ENCODE measurements at places on chromosomes 5 and 9.

DNA sequence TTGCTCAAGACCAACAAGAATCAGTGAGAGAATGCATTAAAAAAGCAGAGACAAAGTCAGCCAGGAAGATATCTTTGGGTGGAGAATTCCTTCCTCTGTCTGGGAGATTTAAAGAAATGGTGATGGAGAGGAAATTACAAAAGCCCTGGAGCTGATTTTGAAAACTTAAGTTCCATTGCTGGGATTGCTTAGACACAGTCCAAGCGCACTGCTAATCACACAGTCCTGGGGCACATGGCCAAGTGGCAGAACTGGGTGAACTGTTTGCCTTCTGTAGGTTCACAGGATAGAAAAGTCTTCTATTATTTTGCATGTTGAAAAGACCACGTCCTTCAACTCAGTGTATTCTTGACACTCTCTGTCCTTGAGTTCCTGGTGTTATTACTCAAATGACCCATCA lies 284.9 kb upstream of the FBXL7 start:
- no peak for DNase-seq

- no peak for DNase-seq
Observed at GRCh38 chr9:134285215-134285845, 40.9 kb upstream of the RXRA start.

GRCh38 chr9:19940811-19941535 lies 152.1 kb upstream of the SLC24A2 start:
- DNase-seq = no peak

DNA sequence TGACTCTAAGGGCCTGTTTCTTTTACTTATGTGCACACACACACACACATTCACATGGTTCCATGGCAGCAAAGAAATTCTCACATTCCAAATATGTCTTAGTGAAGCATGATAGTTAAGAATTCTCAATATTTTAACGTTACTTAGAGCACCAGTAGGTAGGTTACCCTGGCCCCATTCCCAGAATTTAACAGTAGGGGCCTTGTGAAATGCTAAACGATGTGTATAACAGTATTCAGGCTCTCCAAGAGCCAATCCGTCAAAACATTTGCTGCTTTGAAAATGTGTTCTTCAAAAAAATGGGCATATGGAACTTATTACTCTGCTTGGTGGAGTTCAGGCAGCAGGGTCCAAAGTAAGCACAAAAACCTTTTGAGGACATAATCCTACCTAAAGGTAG lies 93.7 kb upstream of the DAB2 start:
- DNase-seq = no peak

- no peak for DNase-seq
Observed at GRCh38 chr5:53453898-53454718, 26.3 kb upstream of the FST start.

DNA sequence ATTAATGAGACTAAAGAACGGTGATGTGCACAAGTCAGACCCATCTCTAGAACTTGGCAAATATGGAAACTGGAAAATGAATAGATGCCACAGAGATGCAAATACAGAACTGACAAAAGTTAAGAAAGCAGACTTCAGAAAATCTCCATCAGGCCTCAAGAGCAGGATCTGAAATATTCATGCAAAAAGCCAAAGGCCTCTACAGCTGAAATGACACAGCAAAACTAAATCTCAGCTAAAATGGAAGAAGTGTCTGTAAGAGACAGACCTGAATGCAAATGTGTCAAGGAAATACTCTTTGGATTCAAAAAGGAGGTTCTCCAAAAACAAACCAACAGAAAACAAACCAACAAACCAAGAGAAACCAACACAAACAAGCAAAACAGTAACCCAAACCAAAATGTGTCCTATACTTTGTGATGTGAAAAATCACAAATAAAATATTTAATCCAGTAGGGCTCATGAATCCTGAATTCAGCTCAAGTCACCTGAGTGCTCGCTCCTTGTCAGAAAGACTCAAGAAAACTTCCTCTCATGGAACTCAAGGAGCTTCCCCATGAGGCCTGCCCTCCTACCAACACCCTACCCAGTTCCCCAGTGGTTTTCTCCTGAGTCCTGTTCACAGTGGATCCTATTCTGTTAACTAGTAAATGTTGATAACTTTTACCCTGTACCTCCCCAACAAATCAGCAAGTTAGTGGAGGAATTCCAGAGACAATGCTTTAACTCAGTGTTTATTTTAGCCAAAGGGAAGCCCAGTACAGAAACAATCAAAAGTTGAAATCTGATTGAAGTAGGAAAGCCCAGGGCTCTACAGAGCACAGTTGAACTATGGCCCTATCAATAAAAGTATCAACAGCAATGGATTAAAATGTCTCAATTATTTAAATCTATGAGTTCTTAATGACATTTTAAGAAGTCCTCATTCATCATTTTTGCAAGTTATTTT lies 14.6 kb downstream of the MRPS27 start:
- no peak for DNase-seq

DNA sequence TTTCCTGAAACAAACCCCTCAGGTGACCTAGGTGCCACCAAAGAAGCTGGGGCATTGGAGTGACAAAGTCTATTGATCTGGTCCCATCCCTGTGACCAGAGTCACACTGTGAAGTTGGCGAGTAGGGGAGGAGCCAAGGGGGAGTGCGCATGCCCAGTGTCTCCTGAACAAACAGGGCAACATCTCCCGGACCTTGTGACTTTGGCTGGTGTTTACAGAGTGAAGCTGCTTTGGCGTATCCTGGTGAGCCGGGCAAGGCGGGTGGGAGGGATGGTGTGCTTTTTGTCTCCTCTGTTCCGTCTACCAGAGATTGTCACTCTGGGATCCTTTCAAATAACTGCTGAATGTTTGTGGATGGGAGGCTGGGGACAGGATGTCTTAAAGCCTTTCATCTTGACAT lies 204.5 kb downstream of the HSPA4 start:
- peak; percentile 57 for DNase-seq

DNA sequence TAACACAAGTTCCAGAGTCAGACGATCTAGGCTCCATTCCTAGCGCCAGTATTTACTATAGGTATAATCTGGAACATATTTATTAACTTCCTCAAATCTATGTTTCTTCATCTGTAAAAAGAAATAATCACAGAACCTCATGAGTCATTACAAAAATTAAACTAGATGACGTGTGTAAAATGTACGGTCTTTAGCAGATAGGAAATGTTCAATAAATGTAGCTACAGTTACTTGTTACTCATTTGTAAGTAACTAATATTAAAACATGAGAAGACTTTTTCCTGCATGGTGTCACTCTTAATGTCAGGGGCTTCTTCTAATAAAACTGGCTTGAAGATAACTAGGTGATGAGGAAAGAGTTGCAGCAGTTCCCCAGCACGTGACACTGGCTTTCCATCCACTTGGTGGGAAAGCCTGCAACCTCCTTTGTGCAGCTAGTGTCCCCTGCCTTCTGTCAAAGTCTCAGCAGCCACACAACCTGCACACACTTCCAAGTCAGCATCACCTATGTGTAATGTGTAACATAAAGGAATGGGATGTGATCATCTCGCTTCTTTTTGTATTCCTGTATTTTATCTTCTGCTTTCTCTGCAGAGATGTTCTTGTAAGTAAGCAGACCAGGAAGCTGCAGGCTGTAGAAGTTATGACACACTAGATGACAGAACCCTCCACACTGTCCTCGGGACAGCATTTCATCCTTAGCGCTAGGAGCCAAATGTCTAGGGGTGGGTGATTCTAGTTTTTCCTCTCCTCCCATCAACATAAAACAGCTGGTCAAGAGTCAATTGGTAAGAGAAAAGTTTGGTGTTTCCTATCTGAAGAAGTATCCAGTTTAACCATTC lies 1.8 kb upstream of the JAKMIP2 start:
- DNase-seq = no peak

DNA sequence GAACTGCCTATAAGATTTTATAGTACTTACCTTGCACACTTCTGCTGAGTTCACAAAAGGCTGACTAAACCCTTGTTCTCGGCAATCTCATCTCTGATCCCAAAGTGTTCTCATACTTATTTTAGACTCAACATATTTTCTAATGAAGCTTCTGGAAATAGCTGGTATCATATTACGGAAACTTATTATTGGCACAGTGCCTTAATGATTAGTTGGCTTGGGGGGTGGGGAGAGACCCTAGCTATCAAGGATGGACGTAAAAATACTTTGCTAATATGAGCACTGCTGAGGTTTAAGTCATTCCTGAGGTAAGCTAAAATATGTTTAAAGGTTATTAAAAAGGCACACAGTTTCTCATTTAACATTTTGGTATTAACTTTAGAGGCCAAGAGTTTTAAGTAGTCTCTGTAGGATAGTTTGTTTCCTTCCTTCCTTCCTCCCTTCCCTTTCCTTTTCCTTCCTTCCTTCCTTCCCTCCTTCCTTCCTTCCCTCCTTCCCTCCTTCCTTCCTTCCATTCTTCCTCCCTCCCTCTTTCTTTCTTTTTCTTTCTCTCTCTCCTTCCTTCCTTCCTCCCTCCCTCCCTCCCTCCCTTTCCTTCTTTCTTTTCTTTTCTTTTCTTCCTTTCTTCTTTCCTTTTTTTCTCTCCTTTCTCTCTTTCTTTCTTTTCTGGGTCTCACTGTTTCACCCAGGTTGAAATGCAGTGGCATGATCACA lies 31.5 kb downstream of the ZSWIM6 start:
- no peak for DNase-seq

GRCh38 chr5:82164176-82164976 lies 113.8 kb downstream of the RPS23 start:
- peak; percentile 32 for DNase-seq

DNA sequence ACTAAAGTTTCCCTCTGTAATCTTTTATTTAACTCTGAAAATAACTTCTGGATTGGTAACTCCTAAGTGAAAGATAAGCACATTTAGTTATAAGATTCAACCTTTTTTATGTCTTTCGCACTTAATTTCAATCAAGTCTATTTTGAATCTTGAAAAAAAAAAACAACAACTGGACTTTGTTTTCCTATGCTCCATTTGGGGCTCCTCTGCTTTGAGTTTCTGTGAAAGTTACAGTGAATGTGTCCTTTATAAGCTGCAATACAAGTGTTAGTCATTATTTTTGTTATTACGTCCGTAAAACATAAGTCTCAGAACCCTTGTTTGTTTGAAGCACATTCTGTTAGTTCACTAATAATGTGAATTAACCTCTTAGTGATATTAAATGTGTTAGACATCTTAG lies 276.8 kb downstream of the ADAMTS6 start:
- no peak for DNase-seq

DNA sequence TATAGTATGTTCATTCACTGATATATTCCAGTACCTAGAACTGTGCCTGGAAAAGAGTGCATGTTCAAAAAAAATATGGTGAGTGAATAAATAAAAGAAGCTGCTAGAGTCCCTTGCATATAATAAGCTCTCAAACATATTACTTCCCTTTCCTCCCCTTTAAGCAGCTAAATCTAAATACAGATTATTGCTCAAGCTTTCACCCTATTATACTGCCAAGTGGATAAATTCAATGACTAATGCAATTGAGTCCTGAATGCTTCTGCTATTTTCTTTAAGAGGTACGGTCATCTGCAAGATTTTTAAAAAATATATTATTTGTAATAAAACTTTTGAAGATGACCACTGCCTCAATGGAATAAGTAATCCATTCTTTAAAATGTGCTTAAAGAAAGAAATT lies 248.4 kb downstream of the PLK2 start:
- DNase-seq = no peak

DNA sequence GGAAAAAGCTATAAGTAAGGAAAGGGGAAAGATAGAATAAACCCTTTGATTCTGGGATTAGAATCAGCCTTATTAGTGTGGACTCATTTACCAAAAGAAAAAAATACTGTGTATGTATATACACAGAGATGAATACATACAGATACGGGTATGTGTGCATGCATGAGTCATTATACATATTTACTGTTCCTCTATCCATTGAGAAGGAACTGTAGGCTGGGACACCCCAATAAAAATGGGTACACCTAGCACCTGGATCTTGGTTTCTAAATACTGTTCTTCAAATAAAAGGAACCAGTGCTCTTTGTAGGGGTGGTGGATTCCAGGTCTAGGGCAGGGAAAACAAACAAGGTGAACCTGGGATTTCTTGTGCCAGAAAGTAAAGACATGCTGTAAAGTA lies 48.3 kb downstream of the WHRN start:
- DNase-seq = no peak

DNA sequence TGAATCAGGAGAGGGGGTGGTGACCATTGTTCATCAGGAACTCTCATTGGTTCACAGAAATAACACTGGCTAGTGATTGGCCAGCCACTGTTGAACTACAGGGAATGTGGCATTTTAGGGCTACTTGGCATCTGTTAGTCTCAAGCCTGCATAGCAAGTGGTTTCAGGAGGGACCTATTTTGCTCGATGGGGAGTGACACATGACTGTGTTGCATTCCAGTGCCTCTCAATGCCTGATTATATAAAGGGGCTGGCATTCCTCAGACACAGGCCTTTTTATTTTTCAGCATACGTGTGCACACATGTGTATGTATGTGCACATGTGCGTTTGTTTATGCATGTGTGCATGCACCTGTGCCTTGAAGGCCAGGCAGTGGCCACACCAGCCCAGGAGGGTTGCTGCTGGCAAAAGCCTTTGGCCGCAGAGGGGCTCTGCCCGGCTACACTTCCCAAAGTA lies 23.2 kb downstream of the FGD3 start:
- no peak for DNase-seq

GRCh38 chr9:8570776-8571175 lies 771.2 kb upstream of the DMAC1 start:
- DNase-seq = peak; percentile 21

- no peak for DNase-seq
Observed at GRCh38 chr9:20300430-20301115, 321.7 kb downstream of the MLLT3 start.

GRCh38 chr5:107515521-107516080 lies 155.1 kb downstream of the EFNA5 start:
- no peak for DNase-seq

DNA sequence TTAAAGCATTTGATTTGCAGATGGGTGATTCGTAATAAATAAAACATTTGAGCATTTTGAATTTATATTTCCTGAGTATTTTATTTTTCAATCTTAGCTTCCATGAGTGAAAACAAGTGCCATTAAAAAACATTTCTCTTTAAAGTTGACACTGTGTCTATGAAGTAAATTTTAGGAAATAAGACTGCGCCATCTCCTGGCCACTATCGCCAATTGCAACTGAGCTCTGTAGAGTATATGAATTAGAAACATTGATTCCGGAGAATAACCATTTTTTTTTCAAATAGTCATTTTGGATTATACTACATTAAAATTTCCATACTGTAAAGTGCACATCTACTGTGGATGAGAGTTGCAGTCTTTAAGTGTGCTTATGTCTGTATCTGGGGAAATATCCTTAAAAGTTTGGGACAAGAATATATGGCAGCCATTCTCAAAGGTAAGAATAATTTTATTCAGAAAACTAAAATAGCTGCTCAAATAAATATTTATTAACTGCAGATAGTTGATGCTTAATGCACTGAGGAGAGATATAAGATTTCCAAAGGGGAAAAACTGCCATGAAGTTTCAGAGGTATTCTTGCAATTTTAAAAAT lies 5.9 kb downstream of the DMRTA1 start:
- DNase-seq = peak; percentile 58

DNA sequence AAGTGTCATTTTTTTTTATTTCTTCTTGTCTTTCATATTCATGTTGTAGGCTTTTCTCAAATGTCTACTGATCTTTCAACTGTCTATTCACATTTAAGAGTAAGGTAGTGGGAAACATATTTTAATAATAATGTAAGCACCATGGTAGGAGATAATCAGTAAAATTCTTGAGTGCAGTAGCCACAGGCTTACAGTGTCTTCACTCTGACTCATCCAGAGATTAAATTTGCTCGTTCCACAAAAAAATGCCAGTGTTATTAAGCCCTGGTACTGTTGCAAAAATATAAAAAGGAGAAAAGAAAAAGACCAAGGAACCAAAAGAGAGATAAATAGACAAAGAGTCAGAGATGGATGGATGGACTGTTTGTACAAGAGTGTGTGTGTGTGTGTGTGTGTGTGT lies 43.0 kb downstream of the PARP8 start:
- no peak for DNase-seq

GRCh38 chr5:14925326-14925725 lies 53.7 kb upstream of the ANKH start:
- DNase-seq = no peak
